ENCODE measurements at places on chromosomes 12 and 14.
A peak's percentile ranks its signal among the peaks of the same experiment; 100 is the strongest.

- DNase-seq = no peak
Measured at GRCh38 chr12:117688446-117688845, 280.3 kb downstream of the KSR2 start.

- no peak for DNase-seq
Measured at GRCh38 chr12:106780010-106780631, 5.6 kb downstream of the RIC8B start.

DNA sequence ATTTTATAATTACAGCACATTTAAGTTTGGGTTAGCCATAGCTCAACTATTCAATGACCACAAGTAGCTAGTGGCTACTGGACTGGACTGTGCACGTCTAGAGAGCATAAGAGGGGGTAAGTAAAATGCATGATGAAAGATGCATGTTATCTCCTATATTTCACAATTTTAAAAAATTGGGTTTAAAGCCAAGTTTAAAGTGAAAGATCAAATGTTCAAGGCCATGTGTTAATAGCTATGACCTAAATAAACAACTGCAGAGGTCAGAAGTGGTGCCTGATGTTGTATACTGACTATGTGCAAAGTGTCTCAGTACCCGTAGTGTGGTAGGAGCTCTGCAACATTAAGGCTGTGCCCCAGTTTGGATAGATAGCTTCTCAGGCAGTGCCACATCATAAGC lies 48.2 kb downstream of the BMP4 start:
- no peak for DNase-seq

DNA sequence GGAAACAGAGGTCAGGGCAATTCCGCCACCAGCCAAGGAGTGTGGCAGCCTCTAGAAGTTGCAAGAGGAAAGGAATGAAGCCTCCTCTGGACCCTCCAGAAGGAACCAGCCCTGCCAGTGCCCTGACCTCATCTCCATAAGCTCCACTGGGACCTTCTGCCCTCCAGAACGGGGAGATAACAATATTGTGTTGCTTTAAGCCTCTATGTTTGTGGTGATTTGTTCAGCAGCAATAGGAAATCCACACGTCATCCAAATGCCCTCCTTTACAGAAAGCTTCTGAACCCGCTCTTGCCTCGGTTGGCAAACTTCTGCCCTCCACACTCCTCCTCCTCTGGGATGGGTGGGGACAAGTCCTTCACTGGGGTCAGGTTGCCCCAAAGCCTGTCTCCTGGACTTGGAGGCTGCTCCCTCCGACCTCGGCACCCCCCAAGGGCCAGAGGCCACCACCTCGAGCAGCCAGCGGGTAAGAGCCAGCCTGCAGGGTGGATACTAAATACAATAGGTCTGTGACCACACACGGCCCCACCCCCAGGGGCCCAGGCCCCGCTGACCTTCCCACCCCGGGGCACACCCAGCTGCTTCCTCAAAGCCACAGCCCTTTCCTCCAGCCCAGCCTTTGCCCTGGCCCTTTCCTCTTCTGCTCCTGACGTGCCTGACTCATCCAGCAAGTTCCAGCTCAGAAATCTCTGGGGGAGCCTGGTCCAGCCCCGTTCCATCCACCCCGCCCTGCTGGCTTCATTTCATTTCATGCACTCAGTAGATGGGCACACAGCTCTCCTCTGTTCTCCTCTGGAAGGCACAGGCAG lies 58.7 kb upstream of the NCOR2 start:
- DNase-seq = no peak

GRCh38 chr14:42224053-42224888 lies 617.6 kb downstream of the LRFN5 start:
- peak; percentile 58 for DNase-seq

- DNase-seq = no peak
Measured at GRCh38 chr12:77833329-77833728, 2.6 kb downstream of the NAV3 start.

DNA sequence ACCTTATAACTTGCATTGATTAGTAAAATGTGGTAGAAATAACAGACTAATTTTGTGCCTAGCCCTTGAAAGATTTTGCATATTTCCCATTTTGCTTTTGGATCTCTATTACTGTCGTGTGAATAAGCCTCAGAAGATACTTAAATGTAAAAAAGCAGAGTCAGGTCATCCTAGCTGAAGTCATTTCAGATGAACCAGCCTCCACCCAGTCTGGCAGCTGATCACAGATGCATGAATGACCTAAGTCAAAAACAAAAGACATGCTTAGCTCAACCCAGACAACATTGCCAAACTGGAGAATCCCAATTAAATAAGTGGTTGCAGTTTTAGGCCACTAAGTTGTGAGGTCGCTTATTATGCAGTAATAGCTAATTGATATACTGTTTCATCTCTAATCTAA lies 349.9 kb downstream of the C12orf50 start:
- DNase-seq = no peak

DNA sequence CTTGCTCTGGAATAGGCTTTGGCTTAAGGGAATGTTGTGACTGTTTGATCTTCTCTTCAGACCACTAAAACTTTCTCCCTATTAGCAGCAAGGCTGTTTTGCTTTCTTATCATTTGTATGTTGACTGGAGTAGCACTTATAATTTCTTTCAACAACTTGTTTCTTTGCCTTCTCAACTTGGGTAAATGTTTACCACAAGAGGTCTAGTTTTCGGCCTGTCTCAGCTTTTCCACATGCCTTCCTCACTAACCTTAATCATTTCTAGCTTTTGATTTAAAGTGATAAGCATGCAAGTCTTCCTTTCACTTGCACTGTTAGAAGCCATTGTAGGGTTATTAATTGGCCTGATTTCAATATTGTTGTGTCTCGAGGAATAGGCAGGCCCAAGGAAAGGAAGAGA lies 126.7 kb upstream of the AEBP2 start:
- DNase-seq = no peak

- no peak for DNase-seq
Measured at GRCh38 chr14:97217111-97217885, 420.1 kb downstream of the VRK1 start.

DNA sequence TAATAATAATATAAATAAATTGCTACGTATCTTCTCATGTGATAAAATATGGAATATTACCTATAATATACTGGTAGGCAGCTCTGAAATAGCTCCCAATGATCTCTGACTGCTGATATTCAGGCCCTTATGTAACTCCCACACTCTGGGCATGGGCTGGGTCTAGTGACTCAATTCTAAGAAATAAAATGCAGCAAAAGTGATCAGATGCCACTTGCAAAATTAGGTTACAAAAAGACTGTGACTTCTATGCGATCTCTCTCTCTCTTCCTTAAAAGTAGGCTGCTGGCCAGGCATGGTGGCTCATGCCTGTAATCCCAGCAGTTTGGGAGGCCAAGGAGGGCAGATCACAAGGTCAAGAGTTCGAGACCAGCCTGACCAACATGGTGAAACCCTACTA lies 10.3 kb upstream of the CACNB3 start:
- no peak for DNase-seq

- DNase-seq = no peak
Measured at GRCh38 chr14:89493406-89493805, 76.4 kb upstream of the FOXN3 start.

GRCh38 chr14:24114532-24115421 lies at the start of the genes DCAF11 and NRL:
Gene DCAF11, plus strand, starts transcription at chr14:24114777. Its CDS starts 818 bp downstream, at chr14:24115595.
Gene NRL, minus strand, starts transcription at chr14:24114949. Its CDS starts 32,101 bp downstream, at chr14:24082848.
- peak; percentile 100 for DNase-seq

- peak; percentile 74 for DNase-seq
Measured at GRCh38 chr12:111409780-111410430, 4.2 kb downstream of the SH2B3 start.

DNA sequence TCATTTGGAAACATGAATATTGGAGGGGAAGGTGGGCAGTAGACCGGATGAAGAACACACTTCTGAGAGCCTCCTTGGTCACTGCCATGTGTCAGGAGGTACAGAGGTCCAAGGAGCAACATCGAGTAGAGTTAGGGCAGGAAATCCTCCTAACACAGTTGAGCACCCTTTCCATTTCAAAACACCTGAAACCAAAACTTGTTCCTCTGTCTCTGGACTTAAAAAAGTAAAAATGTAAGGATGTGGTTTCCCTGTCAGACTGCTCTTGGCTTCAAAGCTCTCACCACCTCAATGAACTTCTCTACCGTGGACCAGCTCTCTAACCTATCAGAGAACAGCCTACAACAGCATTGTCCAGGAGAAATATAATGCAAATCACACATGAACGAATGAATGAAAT lies 573.9 kb downstream of the NOVA1 start:
- no peak for DNase-seq

DNA sequence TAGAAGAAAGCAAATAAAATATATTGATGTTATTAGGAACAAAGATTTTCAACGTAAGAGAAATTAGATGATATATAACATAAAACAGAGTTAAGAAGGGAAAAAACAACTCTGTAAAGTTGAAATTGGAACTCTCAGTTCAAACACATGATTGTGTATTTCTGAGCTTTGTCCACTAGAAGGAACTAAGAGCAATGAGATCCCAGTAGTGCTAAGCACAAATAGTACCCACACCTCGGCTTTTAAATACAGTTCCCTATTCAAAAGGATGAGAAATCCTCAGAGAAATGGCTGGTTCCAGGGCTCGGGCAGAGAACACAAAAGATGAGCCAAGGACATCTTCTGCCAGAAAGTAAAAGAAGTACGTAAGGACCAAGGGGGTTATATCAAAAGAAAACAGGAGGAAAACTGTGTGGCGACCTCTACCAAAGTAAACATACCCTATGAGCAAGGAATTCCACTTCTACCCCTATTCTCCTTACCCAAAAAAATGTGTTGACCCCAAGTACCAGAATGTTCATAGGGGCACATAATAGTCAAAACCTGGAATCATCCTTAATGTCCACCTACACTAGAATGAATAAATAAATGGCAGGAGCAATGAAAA lies 96.6 kb downstream of the SPTSSA start:
- DNase-seq = no peak

DNA sequence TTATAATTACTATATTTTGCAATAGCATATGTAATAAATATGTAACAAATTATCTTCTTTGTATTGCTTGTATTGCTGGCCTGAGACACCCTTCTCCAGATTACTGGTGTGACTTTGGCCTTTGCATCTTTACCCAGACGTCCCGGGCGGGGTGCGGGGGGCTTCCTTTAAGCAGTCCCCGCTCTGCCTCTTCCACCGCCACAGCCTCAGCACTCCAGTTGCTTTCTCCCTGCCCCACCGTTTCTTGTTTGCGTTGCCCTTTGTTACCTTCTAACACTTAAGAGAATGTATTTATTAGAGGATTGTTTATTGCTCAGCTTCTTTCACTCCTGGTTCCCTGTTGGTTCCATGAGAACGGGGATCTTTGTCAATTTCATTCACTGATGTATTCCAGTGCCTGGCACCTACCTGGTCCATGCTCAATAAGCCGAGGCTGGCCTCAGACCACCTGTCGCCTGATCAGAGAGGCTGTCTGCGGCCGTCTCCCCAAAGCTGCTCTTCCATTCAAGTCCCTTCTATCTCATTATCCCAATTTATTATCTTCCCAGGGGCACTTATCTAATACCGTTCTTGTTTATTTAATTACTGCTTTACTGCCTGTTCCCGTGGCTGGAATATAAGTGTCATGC lies 100.5 kb upstream of the RFLNA start:
- DNase-seq = no peak

DNA sequence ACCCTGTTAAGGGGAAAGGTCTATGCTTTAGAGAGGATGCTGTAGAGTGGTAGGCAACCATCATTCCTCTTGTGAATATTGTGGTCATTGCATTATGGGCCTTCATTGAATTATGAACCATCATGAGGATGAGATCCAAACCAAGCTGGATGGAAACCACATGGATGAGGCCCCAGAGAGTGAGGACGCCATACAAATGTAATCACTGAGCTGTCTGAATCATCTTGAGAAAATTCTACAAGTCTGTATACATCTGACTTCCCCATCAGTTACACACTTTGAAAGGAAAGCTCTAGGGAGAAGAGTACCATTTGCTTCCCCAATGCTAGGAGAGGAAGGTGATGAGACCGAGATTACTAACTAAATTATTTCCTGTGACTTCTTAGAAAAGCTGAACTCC lies 172.9 kb downstream of the CACNA1C start:
- no peak for DNase-seq

DNA sequence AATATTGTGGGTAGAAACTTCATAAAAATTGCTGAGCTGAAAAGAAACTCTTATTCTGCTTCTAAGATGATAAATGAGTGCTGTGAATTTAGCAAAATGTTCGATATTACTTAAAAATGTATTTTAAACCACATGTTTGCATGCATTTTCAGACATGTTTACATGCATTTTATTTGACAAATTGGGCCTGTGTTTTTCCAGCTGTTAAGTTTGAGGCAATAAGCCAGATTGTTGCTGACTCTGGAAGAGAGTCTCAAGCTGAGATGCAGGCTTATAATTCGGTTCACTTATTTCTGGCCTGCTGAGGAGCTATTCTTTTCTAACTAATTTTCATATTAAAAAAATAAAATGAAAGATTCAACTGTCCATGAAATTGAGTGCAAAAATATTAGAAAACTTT lies 110.1 kb downstream of the SYNE2 start:
- no peak for DNase-seq

GRCh38 chr14:34826661-34827060 lies 48.5 kb downstream of the BAZ1A start:
- no peak for DNase-seq

DNA sequence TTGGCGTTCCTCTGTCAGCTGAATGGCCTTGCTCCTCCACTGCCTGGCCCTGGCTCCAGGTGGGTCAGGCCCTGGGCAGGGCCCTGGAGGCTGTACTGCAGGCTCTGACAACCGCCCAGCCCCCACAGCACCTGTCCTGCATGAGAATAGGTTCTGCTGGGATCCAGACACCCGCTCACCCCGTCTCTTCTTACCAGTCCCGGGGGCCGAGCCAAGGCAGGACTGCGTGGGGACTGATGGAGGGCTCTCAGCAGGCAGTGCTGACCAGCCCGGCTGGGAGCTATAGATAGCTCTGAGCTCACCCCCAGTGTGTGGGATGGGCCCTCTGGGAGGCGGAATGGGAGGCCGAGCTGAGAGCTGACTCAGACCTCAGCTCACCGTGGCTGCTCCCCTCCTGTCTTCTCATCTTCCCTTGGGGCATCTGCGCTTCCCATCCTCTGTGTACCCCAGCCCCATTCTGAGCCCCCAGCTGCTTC lies 39.6 kb downstream of the TEAD4 start:
- no peak for DNase-seq

DNA sequence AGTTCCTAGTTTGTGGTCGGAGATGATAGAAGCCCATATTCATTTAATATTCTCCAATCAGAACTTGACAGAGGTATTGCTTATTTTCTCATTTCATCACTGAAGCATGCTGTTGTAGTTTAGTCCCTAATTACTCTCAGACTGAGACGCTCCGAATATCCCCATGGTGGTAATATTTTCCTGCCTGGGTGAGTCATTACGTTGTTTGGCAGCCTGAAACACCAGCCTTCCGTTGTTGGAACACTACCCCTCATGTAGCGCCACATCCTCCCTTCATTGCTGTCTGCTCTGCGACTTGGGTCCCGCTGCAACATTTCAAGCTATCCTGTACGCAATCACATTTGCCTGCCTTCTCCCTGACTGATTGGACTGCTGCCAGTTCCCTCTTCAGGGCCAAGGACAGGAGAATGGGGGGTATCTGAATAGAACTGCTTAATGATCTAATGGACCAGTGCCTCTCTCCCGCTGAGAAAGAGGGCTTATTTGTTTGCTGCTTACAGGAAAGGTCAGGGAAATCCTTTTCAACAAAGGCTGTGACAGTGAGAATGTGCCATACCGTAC lies 369.1 kb downstream of the NPAS3 start:
- DNase-seq = no peak
